ENCODE measurements at places on chromosomes 6 and 20.

- no peak for DNase-seq
Measured at GRCh38 chr6:111291336-111292259, 191.4 kb downstream of the REV3L start.

DNA sequence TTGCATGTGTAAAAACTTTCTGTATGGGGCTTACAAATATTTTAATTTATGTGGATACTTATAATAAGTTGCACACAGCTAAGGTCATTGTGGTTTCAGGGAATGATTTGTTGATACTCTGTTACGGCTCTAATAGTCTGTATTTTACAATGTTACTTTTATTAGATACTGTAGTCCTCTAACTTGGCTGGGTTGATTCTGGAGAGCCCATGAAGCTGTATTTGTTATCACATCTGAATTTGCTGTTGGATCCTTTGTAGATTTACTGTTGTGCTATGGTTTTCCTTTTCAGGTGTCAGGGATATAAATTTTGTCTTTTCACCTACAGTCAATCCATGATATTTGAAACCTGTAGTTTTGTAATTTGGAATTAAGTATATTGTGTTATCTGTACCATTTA lies 161.0 kb downstream of the ARID1B start:
- DNase-seq, result no peak

DNA sequence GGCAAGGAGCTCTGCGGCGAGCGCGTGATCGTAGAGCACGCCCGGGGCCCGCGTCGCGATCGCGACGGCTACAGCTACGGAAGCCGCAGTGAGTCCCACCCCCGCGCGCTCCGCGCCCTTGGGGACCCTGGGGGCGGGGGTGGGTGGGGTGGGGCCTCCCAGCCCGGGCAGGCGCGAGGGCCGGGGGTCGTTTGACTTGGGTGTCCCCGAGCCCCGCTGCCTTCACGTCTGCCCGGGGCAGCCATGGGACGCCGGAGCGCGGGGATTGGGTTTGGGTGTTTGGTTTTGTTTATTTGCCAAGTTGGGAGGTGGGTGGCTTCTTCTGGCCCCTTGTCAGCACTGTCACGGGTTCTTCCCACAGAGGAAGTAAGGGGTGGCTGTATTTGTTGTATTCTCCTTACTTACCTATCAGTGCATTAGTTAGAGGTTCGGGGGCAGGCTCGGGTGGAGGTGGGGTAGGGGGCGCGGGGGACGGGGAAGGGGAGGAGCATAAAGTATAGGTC lies 777 bp downstream of the SRSF6 start:
- DNase-seq, result no peak

- DNase-seq, result no peak
Measured at GRCh38 chr20:44629017-44629385, 22.5 kb downstream of the ADA start.

- DNase-seq, result no peak
Measured at GRCh38 chr6:157832250-157832967, 9.4 kb downstream of the SNX9 start.

DNA sequence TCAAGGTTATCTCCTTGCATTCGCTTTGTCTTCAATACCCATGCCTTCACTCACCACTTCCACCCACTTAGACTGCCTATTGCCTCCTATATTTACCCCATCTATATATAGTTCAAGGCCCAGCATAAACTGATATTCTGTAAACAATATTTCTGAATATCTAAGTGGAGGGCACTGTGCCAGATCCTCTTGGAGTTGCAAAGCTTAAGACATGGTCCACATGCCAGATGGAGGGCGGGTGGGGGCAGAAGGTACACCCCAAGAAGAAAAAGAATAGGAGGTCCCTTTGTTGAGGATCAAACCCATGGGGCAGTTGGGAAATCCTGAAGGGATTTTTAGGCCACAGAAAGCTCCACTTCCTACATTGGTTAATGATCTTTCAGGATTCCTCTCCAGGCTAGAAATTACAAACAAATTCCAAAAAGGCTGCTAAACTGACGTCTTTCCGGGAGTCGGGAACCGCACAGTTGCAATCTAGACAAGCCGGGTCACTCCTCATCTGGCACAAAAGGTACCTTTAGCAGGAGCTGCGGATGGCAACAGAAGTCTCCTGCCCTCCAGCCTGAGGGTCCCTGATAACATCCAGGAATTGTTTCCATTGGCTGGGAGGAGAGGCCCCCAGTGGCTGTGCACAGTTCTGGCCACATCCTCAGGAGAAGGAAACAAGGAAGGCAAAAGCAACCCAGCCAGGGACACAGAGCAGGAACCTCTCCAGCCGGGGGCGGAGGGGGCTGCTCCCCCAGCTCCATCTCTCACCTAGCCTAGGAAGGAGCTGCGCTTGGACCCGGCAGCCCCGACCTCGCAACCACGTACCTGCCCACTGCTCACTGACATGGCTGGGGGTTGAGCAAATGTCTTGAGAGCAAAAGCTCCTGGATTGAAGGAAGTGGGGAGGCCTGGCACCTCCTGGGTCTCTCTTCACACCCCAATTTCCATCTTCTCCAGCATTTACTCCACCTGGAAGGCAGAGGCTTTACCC lies 5.9 kb upstream of the LPIN3 start:
- no peak for DNase-seq

DNA sequence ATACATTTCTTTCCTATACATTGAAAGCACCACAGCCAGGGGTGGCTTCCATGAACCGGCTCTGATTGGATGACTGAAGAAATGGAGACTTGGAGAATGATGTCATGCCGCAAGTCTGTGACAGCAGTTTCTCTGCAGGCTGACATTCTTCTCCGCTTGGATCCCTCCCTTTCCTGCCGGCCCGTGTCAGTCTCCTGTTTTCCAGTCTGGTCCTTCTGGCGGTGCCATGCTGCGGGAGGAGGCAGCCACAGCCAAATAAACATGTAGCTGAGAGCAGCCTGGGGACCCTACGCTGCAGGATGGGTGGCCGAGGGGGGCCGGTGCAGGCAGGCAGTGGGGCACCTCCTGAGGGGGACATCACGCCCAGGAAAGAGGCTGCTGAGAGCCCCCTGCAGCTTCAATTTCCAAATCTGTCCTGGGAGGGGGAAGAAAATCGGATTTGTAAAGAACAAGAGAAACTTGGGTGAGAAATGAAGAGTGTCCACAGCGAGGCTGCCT lies 178.0 kb downstream of the TAF4 start:
- DNase-seq, result no peak

- DNase-seq, result no peak
Measured at GRCh38 chr20:62165762-62166399, 16.9 kb upstream of the MTG2 start.

DNA sequence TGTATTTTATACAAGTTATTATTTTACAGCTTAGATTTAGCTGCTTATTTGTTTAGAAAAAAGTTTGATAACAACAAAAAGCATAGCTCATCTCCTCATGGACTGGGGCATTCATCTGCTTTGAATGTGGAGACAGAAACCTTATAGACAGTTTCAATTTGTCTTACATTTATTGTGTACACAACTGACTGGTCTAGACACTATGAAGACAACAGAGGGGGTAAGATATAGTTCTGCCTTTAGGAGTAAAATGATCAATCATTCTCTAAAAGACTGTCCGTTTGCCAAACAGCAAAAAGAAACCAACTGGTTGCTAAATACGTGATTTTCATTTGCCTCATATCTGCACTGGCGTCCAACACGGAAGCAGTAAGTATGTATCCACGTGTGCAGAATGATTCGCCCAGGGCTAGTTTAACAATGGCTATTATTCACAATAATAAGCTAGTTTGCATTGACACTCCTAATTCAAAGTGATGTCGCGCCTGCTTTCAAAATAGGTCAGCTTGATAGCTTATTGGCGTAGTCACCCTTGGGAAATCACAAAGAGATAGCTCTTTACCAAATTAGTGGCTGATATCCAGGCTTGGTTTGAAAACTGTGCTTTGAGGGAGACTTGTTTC lies 153.6 kb downstream of the BMP2 start:
- DNase-seq, result peak; percentile 42

DNA sequence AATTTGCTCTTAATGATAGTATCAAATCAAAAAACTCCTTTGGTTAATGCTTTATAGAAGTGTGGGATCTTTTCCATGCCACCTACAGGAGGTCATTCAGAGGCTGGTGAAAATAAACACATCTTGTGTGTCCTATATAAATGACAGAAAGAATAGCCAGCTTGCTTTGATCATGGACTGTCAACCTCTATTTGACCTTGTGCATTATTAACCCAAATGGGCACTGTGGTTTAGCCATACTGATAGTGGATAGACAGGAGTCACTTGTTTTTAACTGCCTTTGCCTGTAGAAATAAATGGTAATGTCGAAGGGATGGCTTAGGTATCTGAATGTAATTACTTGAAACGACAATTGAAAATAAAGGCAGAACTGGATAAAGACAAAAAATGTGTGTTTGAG lies 123.8 kb downstream of the CDKAL1 start:
- DNase-seq, result no peak

- DNase-seq, result no peak
Measured at GRCh38 chr6:101534386-101534785, 140.9 kb downstream of the GRIK2 start.

DNA sequence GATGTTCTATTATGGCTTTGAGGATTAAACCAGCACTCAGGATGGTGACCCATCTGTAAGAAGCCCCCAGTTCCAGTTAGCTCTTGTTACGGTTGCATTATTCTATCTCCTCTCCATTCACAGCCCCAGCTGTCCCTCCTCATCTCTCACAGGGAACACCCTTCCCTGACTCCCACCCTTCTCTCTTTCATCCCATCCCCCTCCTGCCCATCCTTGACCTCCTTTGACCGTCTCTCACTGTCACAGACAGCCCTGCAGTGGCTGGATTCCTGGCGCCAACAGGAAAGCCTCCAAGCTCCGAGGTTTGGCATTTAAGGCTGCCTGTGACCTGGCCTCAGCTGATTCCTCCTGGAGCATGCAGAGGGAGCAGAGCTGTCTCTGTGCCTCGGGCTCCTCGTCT lies 4.2 kb upstream of the BPIFB4 start:
- no peak for DNase-seq

DNA sequence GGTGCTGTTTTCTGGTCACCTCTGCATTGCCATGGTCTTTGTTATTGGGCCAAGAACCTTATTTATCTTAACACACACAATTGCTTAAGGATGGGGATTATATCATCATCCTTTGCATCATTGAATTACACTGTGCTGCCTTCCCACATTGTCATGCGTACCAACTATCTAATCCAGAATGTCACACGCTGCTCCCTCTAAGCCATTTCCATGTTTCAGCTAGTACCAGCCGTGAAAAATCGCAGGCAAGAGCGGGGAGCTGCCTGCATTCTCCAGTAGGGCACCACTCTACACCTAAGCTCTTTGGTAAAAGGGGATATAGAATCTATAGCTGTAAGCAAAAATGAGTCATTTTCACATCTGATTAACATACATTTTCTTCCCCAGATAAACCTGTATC lies 277.0 kb downstream of the PRL start:
- no peak for DNase-seq

DNA sequence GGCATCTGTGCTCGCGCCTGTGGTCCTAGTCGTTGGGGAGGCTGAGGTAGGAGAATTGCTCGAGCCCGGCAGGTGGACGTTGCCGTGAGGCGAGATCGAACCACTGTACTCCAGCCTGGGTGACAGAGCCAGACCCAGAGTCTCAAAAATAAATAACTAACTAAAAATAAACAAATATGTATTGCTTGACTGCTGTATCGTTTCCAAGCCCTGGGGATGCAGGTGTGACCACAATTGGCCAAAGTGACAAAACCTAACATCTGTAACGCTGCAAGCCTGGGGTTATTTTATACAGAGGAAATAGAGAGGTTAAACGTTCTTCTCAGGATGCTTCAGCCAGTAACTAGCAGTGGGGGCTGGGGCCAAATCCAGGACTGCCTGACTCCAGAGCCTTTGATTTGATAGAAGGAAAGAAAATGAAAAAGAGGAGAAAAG lies 1.9 kb upstream of the SRSF3 start:
- no peak for DNase-seq

- no peak for DNase-seq
Measured at GRCh38 chr6:150633486-150633834, 33.8 kb downstream of the PLEKHG1 start.

GRCh38 chr6:130928158-130928912 lies 101.1 kb downstream of the SMLR1 start:
- no peak for DNase-seq
